ENCODE measurements at places on chromosomes 3 and 15.

GRCh38 chr3:16896094-16896627 is 11.4 kb downstream of the PLCL2 start:
- no peak for DNase-seq

- no peak for DNase-seq
Observed at GRCh38 chr3:29430558-29430971, 149.7 kb downstream of the RBMS3 start.

DNA sequence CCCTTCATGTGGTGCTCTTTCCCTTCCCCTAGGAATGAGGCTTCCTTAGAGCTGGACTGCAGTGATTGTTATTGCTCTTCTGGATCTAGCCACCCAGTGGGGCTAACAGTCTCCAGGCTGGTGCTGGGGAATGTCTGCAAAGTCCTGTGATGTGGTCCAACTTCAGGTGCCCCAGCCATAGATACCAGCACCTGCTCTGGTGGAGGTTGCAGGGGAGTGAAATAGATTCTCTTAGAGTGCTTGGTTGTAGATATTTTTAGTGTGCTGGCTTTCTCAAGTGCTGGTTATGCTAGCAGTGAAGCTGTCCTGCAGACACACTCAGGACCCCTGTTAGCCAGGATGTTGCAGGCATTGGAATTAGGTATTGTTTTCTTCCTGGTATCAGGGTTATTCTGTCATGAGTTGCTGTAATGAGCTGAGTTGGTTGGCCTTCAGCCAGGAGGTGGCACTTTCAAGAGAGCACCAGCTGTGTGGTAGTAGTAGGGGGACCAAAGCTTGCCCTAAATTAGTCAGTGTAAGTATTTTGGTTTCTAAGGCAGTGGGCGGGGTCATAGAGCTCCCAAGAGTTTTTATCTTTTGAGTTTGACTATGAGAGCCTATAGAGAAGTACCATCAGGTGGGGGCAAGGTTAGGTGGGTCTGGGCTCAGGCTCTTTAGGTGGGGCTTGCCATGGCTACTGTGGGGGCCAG is 317.5 kb upstream of the SGO1 start:
- DNase-seq, result no peak

GRCh38 chr3:130117933-130118332 is 36.3 kb downstream of the ALG1L2 start:
- DNase-seq, result no peak

- DNase-seq, result no peak
Observed at GRCh38 chr3:175304404-175304803, 445.3 kb downstream of the NAALADL2 start.

- no peak for DNase-seq
Observed at GRCh38 chr3:95752199-95752598, 1062.2 kb upstream of the EPHA6 start.

DNA sequence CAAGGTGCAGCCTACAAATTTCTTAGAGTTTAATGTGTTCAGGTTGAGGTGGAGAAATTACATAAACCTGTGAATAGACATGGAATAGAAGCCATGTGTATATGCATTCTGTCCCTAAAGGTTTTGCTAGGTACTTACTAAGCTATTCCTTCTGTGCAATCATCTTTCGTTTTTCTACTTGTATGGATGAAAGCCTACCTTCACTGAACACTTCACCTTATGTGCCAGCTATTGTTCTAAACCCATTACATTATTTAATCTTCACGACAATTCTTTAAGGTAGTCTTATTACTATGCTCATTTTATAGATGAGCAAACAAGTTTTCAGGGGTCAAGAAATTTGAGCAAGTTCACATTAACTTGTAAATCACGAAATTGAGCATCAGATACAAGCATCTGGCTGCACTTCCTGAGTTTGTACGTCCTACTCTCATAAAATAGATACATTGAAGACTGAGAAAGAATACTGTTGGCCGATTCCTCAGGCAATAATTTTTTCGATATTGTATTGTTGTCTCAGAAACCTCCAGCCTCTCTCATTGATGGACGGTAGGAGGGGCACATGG is 635 bp upstream of the RCN2 start:
- no peak for DNase-seq

- DNase-seq, result no peak
Observed at GRCh38 chr15:51342227-51342999, 958 bp downstream of the GLDN start.

DNA sequence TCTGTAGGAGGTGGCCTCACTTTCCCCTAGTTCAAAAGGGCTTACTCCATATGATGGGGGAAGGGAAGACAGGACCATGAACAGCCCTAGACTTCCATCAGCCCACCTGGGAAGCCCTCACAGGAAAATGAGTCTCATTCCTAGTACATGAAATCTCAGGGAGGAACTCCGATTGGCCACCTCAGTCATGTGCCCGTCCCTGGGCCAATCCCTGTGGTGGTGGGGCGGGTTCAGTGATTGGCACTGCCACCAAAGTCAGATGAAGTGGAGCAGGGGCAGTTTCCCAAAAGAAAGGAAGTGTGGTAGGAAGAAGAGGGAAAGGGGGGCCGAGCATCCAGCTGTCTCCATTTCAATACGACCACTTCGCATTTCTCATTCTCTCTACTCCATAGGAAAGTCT is 25.9 kb upstream of the GP9 start:
- DNase-seq, result no peak

DNA sequence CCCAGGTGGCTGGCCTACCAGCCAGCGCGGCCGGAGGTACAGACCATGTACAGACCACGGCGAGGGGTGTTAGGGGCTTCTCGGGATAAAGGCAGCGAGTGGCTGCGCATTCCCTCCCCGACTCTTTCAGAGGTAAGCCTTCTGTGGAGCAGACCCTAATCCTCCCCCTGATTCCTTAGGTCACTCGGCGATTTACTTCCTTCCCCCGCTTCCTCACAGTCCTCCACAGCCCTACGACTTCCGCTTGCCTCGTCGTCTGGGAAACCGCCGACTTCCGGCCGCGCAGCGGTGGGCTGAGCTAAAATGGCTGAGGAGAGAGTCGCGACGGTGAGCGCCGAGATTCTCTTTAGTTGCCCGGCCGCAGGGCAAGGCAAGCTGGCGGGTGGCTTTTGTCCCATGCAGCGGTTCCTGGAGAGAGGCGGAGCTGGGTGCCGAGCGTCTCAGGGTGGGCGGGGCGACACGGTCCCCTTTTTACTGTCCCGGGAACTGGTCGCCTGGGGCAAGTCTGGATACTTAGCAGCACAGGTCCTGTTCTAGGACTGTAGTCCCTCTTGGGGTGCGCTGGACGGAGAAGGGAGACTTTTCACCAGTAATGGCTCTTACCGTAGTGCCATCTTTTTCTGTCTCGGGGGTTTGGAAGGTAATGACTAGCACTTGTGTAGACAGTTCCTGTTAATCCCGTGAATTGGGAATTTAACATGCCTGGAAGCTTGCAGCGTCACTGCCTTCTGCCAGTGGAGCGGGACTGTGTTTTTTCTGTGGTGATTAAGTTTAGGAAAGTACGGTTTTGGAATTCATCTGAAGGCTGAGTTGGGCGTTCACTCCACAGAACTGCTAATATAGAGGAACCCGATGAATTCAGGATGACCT is at the start of the genes BBS4 and HIGD2B:
Gene BBS4 (plus strand): TSS at position 283 of the 870 bp plus-strand sequence. CDS start 21 bp downstream, at position 304.
Gene HIGD2B (minus strand): TSS at position 258 of the 870 bp plus-strand sequence. CDS start 9,808 bp downstream, outside the sequence.
- peak; percentile 67 for DNase-seq

DNA sequence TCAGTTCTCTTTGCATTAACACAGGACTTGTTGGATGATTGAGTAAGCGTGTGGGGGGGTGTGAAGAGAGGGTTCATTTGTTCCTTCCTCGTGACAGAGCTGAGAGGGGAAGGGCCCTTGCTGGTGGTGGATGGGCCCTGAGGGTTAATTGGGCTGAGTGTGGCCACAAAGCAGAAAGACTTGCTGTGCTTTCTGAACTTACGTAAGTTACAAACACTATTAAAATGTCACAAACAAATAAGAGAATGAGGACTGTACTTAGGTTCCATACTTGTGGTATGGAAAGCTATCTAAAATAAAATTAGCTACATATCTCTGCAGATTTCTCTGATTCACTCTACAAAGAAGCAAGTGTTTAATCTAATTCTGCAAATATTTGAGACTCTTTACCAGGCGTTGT is 231.3 kb downstream of the LPP start:
- no peak for DNase-seq

DNA sequence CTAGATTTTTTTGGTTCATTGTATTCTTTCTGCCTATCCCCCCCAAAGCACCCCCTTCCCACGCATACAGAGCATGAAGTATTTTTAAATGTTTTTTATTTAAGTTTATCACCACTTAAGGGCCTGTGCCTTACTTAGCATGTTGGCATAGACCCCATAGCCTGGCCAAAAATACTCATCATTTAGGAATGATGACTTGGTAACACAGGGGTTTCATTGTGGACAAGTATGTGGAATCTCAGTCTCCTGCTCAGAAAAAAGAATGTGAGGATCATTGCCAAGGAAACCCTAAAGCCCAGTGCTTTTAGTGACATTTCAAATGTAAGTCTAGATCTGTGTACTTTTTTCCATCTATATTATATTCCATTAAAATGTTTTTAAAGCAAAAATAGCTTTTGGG is 146.3 kb downstream of the ALCAM start:
- no peak for DNase-seq

GRCh38 chr3:183490653-183491052 is 62.2 kb upstream of the MCF2L2 start:
- no peak for DNase-seq

GRCh38 chr15:61084944-61085367 is 144.1 kb downstream of the RORA start:
- no peak for DNase-seq

DNA sequence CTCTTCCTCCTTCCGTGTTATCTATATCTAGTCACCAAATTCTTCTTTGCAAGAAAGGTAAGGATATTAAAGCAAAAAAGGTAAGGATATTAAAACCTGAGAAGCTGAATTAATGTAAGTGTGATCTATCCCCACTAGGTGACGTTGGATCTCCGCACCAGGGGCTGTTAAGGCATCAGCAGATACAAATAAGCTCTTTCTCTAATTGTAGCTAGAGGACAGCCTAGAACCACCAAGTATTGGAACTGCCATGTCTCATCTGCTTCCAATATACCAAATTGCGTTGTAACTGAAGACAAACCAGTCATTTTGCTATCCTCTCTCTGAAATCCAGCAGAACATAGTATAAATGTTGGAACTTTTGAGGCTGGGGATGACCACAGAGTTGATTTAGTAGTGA is 471.2 kb upstream of the TGFBR2 start:
- DNase-seq, result no peak

GRCh38 chr3:35777563-35778554 is 138.5 kb downstream of the ARPP21 start:
- DNase-seq, result no peak

GRCh38 chr3:119025171-119025795 is 9.4 kb downstream of the IGSF11 start:
- no peak for DNase-seq

Measured in stimulated activated CD8-positive, alpha-beta memory T cell treated with anti-CD3 and anti-CD28 coated beads, Interleukin-15, amount 100 ng/mL, for 24 hours (primary cell).